ENCODE measurements at places on chromosomes 16 and 17. TPM values are rescaled to one million over a fixed set of nuclear protein-coding genes. Genes with fewer than 3 reads are reported as not detected.

Gene CLDN6
- total RNA-seq: not detected

Gene EEF2K
- total RNA-seq: 16.6 TPM

Gene FKBP10
- total RNA-seq: 759 TPM

Gene DBNDD1
- total RNA-seq: 3.1 TPM

DNA sequence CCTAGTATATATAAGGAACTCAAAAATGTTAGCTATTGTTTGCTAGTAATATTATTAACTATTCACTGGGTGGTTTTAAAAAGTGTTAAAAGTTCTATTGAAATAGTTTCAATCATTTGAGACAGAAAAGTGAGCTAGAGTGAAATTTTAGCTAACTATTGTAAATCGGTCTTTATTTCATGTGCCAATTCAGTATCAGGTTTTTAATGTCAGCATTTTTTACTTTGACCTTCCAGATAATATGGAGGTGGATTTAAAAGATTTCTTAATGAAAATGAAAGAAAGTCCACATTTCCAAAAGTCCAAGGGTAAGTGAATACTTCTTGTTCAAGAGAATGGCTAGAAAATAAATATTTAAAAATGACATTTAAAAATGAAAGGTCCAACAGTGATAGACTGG is 90.9 kb downstream of the EFCAB13 start:
- no peaks in the 10 kb centered on the region for H3K36me3 ChIP-seq
- no peaks in the 10 kb centered on the region for H3K27me3 ChIP-seq
- no peak overlapping the region for H3K27ac ChIP-seq
- H3K4me3 ChIP-seq: no peak overlapping the region

GRCh38 chr17:76141212-76142038 is at the start of gene FOXJ1:
FOXJ1 (minus strand) TSS chr17:76141245; CDS start chr17:76140395, 850 bp downstream.
- peak within 1 kb of the TSS; percentile 70 for H3K4me3 ChIP-seq
- H3K27me3 ChIP-seq: peaks cover 29% of the 10 kb centered on the region
- DNase-seq: peak; percentile 90
- no peaks in the 10 kb centered on the region for H3K36me3 ChIP-seq

DNA sequence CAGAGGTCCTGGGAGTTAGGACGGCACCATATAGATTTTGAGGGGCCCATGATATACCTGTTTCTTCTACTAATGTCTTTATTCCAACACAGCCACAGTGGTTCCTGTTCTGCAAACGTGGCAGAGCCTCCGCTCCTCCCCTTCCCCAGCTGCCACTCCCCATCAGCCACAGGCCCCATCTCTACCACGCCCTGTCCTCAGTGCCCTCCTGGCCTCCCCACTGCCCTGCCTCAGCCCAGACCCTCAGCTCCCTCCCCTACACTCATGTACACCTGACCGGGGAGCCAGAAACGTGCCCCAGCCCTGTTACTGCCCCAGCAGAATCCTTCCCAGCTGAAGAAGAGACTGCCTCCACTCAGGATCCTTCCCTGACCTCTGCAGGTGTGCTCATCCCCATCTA is 11.9 kb upstream of the RBFOX3 start:
- no peak overlapping the region for H3K4me3 ChIP-seq
- H3K4me1 ChIP-seq: no peaks in the 10 kb centered on the region
- H3K27me3 ChIP-seq: peaks cover 18% of the 10 kb centered on the region
- DNase-seq: no peak
- no peaks in the 10 kb centered on the region for H3K36me3 ChIP-seq

DNA sequence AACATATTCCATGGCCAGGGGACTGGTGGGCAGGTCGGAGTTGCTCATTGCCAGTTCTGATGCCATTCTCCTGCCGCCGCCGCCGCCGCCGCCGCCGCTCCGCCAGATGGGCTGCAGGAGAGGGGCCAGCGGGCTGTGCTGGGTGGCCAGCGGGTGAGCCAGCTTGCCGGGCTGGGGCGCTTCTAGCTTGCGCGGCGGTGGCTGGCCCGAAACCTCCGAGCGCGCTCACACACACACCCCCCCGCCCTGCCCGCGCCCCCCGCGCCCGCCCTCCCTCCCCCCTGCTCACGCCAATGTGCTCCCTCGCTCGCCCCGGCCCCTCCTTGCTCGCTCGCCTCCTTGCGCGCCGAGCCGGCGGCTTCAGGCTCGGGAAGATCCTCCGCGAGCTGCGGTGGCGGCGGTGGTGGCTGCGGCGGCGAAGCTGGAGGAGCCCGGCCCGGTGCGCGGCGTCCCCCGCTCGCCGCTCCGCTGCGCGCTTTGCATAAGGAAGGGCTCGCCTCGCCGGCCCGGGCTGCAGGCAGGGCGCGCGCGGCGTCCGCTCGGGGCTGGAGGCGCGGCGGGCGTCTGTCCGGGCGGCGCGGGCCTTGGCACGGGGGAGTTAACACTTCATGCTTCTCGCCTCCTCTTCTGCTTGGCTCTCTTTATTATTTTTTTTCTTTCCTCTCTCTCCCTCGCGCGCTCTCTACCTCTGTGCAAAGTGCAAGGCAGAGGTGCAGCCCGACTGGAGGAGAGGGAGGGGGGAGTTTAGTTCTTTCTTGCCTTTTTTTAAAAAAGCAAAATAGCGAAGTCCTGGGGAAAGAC is 500 bp downstream of the MAF start:
- H3K27me3 ChIP-seq: peaks cover 71% of the 10 kb centered on the region
- no peaks in the 10 kb centered on the region for H3K36me3 ChIP-seq
- no peak overlapping the region for H3K27ac ChIP-seq
- DNase-seq: peak; percentile 55

DNA sequence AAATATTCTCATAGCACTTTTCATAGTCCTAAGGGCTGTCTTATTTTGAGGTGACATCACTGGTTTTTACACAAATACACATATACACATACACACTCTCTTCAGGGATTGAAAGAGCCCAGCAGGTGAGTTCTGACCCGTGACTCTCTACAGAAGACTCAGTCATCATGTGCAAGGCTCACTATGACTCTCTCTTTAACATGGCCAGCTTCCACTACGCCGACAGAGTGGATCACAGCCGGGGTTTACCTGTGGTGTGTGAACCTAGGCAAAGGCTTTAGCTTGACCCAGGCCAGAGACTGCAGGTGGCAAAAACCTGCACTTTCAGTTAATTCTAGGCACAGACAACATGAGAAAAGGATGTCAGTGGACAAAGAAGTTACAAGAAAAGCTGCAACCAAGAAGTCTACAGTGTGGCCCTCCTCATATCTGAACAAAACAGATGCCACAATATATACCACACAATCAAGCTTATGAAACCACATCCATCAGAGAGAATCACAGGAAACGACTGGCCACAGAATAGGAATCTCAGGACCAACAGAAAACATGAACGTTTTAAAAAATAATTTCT is 56.5 kb downstream of the CYTH1 start:
- no peak for DNase-seq
- peaks cover 18% of the 10 kb centered on the region for H3K4me1 ChIP-seq
- no peak overlapping the region for H3K4me3 ChIP-seq
- H3K36me3 ChIP-seq: no peaks in the 10 kb centered on the region
- no peaks in the 10 kb centered on the region for H3K27me3 ChIP-seq

DNA sequence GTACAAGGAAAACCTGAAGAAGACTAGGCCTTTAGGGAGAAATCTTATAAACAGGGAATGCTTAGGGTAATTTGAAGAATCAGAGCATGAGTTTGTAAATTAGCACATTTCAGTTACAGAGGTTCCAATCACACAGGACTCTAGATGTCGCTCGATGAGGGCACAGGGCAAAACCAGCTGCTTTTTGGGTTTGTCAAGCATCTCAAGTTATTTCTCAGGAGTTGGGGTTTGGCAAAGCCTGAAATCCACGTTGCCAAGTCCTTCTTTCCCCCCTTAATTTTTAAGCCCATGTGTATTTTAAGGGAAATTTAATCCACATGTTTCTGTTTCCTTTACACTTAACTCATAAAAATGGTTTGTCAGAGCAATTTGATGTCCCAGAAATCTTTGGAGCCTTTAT is 146.9 kb downstream of the ANKFN1 start:
- H3K36me3 ChIP-seq: no peaks in the 10 kb centered on the region
- H3K27ac ChIP-seq: no peak overlapping the region
- no peaks in the 10 kb centered on the region for H3K27me3 ChIP-seq
- DNase-seq: no peak

DNA sequence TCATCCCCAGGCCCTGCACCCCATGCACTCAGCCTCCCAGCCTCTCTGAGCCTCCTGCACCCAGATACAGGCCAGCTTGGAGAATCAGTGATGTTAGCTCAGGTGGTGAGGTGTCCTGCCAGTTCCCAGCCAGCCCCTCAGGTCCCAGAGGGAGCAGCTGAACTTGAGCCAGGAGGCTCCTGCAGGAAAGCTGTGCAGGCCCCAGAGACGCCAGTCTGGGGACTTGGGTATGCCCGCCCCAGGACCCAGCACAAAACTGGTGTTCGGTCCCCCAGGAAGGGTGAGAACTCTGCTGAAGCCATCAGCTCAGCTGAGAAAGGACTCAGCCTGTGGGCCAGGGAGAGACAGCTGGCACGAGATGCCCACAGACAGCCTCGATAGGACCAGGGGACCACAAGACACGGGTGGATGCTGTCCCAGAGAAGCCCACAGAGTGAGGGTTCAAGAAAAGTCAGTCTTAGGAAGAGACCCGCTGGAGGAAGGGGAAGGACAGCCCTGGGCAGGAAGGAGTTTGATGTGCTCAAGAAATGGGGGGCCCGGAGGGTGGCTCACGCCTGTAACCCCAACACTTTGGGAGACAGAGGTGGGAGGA is 11.0 kb downstream of the ENDOV start:
- H3K4me1 ChIP-seq: no peaks in the 10 kb centered on the region
- H3K36me3 ChIP-seq: no peaks in the 10 kb centered on the region
- no peak for DNase-seq
- H3K4me3 ChIP-seq: no peak overlapping the region
- H3K27me3 ChIP-seq: no peaks in the 10 kb centered on the region
- H3K27ac ChIP-seq: no peak overlapping the region

DNA sequence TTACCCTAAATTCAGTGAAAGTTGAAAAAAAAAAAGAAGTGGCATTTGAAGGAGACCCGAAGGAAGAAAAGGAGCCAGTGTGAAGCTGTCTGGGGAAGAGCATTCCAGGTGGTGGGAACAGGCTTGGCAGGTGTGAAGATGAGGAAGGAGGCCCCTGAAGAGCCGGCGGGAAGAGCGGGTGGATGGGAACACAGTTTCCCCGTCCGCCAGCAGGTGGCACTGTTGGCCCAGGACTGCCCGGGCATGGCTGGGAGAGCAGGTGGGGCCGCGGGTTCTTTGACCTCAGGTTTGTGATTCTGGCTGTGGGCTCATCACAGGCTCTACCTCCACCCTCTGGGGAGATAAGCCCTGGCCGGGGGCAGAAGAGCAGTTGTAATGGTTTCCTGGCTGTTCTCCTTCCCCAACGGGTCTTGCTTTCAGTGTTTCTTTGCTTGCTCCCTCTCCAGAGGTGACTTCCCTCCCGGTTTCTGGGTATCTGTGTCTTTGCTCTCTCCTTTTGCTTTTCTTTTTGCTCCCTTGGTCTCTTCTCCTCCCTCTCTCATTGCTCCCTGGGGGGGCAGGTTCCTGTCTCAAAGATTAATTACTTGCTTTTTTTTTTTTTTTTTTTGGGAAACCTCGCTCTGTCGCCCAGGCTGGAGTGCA is 32.3 kb downstream of the RAP1GAP2 start:
- H3K36me3 ChIP-seq: no peaks in the 10 kb centered on the region
- DNase-seq: peak; percentile 61
- H3K4me1 ChIP-seq: no peaks in the 10 kb centered on the region
- no peak overlapping the region for H3K27ac ChIP-seq

- no peaks in the 10 kb centered on the region for H3K36me3 ChIP-seq
- H3K4me3 ChIP-seq: no peak overlapping the region
- peak; percentile 70 for DNase-seq
- no peak overlapping the region for H3K27ac ChIP-seq
- H3K4me1 ChIP-seq: peaks cover 8% of the 10 kb centered on the region
These were observed 8.1 kb downstream of the GLIS2 start for GRCh38 chr16:4323845-4324488.

DNA sequence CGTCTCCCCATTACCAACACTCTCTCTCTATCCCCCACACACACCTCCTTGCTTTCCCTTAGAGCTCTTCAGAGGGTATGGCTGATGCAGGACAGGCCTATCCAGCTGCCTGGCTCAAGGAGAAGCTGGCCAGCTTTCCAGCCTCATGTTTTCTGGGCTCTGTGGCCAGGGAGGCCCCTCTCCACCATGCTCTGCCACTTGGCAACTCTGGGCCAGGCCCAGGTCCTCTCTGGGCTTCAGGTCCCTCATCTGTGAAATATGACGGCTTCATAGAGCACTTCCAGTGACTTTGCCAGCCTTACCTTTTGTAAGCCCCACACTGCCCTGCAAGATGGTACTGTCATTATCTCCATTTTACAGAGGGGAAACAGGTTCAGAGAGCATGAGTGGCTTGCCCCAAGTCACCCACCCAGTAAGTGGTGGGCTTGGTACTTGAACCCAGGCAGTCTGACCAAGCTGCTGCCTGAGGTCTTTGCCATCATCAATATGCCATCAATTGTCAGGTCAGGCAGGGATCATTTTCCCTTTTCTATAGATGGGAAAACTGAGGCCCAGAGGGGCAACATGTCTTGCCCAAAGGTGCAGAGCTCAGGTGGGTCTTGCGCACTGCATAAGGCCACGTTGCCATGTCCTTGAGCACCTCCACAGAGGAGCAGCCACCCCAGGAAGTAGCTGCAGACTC is 548 bp upstream of the ADGRG5 start:
- no peaks in the 10 kb centered on the region for H3K27me3 ChIP-seq
- H3K27ac ChIP-seq: no peak overlapping the region
- no peak overlapping the region for H3K4me3 ChIP-seq

DNA sequence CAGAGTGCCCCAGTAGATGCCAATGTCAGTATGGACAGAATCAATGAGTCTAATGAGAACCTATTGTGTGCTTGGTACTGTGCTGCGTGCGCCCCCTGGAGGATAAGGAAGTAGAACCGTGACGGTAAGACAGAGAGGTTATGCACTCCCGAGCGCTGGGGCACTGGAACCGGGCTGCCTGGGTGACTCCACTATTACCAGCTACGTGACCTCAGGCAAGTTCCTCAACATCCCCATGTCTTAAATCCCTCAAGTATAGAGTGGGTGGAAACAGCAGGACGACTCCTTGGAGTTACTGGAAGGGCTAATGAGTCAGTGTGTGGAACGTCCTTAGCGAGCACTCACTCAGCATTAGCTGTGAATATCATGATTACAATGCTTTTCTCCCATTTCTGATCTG is 16.2 kb downstream of the CHST4 start:
- H3K27me3 ChIP-seq: peaks cover 4% of the 10 kb centered on the region
- H3K4me1 ChIP-seq: no peaks in the 10 kb centered on the region
- DNase-seq: peak; percentile 70
- H3K27ac ChIP-seq: no peak overlapping the region
- H3K4me3 ChIP-seq: no peak overlapping the region
